ENCODE measurements at places on chromosomes 4 and X.

DNA sequence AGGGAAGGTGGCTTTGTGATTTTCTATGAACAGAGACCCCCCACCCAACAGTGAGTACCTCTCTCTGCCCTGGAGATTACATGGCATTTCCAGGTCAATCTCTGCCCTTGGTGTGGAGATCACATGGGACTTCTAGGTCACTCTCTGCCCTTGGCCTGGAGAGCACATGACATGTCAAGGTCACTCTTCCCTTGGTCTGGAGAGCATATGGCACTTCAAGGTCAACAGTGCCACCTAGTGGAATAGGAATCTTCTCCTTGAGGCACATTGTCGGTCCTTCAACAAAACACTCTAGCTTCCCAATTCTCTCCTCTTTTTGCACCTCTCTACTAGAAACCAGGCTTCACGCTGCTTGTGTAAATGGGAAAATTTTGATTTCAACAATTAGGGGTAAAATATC lies 66.2 kb upstream of the TACR3 start:
- DNase-seq, result peak; percentile 45

DNA sequence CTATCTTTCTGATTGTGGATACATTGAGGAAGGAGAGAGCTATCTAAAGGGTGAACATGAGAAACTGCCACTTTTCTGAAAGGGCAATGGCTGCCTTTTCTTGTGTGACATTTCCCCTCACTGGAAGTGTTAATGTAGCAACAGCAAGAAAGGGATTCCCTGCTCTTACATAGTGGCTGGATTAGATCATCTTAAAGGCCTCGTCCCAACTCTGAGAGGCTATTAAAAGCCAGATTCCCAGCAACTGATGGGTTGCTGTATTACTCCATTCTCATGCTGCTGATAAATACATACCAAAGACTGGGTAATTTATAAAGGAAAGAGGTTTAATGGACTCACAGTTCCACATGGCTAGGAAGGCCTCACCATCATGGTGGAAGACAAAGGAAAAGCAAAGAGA lies 33.7 kb upstream of the ADH7 start:
- DNase-seq, result no peak

DNA sequence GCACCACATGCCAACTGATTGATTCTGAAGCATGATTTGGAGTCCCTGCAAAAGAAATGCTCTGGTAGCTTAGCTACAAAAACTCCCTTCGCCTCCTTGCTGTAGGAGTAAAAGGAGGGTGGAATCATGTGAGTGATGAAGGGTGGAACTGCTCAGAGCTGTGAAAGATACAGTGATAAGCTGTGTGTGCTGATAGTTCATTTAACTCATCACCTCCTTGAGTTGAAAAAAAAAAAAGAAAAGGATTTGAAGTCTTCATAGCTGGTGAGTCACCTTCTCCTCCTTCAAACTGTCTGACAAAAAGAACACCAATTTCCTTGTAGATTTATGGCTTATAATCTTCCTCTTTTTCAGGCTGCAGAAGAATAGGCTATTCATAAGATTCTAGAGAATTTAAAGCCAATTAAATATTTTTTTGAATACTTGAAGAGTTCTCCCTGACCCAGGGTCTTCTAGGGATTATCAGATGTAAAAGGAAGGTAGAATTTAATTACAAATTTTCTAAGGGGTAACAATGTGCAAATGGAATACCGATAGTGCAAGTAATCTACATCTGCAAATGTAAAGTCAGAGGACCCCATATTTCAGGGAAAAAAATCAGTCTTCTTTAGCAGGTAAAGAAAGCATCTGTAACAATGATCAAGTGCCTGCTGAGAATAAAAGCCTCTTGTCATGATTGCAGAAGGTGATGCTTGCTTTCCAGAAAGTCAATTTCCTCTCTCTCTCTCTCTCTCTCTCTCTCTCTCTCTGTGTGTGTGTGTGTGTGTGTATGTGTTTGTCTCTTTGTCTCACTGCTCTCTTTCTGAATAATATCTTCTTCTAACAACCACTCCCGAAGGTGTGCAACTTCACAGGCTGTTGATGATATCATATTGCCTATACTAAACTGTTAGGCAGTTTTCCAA lies 208.8 kb upstream of the VEGFC start:
- no peak for DNase-seq

- DNase-seq, result peak; percentile 54
Observed at GRCh38 chrX:110276778-110277177, 41.1 kb downstream of the AMMECR1 start.

DNA sequence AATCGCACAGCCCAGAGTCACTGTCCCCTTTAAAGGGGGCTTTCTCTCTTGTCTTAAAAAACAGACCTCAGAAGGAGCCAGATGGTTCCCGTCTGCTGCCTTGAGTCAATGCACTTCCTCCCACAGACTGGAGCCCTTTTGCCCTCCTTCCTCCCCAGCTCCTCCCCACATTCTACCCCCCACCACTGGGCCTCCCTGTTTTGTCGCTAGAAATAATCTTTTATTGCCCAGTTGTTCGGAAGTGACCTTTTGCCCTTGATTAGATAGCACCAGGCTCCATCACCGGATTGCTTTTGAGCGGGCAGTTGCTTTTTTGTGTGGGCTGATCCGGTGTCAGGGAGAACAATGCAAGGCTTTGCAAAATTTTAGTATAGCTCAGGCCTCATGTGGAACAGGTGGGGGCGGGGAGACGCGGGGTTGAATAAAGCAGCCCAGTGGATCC lies 47.7 kb downstream of the SPRY1 start:
- no peak for DNase-seq
